ENCODE measurements at places on chromosomes 2 and 18. TPM values are rescaled to one million over a fixed set of nuclear protein-coding genes. Genes with fewer than 3 reads are reported as not detected.

- H3K36me3 ChIP-seq: peaks cover 47% of the 10 kb centered on the region
- no peaks in the 10 kb centered on the region for H3K27me3 ChIP-seq
- H3K4me3 ChIP-seq: no peak overlapping the region
Observed at GRCh38 chr18:13276530-13277520, 58.3 kb downstream of the LDLRAD4 start.

- no peaks in the 10 kb centered on the region for H3K36me3 ChIP-seq
- H3K4me1 ChIP-seq: peaks cover 16% of the 10 kb centered on the region
- DNase-seq: no peak
- no peak overlapping the region for H3K27ac ChIP-seq
Observed at GRCh38 chr18:11019295-11020105, 129.9 kb downstream of the PIEZO2 start.

DNA sequence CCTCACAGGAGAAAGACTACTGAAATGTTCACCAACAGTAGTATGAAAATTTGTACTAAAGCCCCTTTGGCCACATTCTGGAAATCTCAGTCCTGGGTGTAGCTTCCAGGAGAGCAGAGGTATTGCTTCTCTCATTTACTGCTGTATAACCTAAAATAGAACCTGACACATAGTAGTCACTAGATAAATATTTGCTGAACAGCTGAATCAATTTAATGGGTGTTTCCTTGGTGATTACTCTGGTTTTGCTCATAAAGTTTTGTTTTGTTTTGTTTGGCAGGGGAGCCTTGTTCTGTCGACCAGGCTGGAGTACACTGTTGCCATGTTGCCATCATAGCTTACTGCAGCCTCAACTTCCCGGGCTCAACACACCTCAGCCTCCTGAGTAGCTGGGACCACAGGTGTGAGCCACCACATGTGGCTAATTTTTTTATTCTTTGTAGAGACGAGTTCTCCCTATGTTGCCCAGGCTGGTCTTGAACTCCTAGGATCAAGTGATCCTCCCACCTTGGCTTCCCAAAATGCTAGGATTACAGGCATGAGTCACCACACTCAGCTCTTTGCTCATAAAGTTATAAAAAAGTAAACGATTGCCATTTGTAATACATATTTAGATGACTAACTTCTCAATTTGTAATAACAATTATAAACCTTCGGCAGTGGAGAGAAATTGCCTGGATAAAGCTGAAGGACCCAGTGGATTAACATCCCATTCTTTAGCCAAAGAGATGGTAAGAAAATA, 11.5 kb upstream of the PARD3B start:
- no peaks in the 10 kb centered on the region for H3K4me1 ChIP-seq
- no peak overlapping the region for H3K4me3 ChIP-seq
- no peak for DNase-seq
- no peaks in the 10 kb centered on the region for H3K27me3 ChIP-seq

GRCh38 chr2:151654891-151655290, 79.4 kb downstream of the NEB start:
- no peak for DNase-seq
- H3K36me3 ChIP-seq: no peaks in the 10 kb centered on the region
- H3K27ac ChIP-seq: no peak overlapping the region
- no peaks in the 10 kb centered on the region for H3K4me1 ChIP-seq
- no peak overlapping the region for H3K4me3 ChIP-seq

GRCh38 chr2:205448189-205448588, 234.1 kb upstream of the NRP2 start:
- H3K27ac ChIP-seq: no peak overlapping the region
- H3K36me3 ChIP-seq: no peaks in the 10 kb centered on the region
- DNase-seq: no peak
- H3K27me3 ChIP-seq: no peaks in the 10 kb centered on the region

GRCh38 chr2:15913146-15913545, 27.2 kb upstream of the MYCN start:
- H3K4me3 ChIP-seq: no peak overlapping the region
- no peaks in the 10 kb centered on the region for H3K27me3 ChIP-seq
- H3K36me3 ChIP-seq: no peaks in the 10 kb centered on the region
- no peaks in the 10 kb centered on the region for H3K4me1 ChIP-seq
- H3K27ac ChIP-seq: no peak overlapping the region
- DNase-seq: no peak

DNA sequence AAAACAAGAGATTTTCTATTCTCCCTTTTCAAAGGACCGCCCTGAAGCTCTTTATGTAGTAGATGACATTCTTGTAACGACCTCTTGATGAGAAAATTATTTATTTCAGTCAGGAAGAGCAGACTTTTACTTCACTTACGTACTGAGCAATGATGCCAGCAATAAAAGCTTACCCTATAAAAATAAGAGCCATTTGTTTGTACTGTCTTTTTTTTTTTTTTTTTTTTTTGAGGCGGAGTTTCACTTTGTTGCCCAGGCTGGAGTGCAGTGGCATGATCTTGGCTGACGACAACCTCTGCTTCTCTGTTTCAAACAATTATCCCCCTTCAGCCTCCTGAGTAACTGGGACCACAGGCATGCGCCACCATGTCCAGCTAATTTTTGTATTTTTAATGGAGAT, 39.2 kb downstream of the CRIM1 start:
- DNase-seq: no peak
- H3K4me3 ChIP-seq: no peak overlapping the region
- no peaks in the 10 kb centered on the region for H3K27me3 ChIP-seq
- no peaks in the 10 kb centered on the region for H3K4me1 ChIP-seq

GRCh38 chr18:49716035-49716434, 97.3 kb downstream of the ACAA2 start:
- no peaks in the 10 kb centered on the region for H3K36me3 ChIP-seq
- H3K27ac ChIP-seq: no peak overlapping the region
- H3K4me1 ChIP-seq: no peaks in the 10 kb centered on the region
- H3K27me3 ChIP-seq: no peaks in the 10 kb centered on the region
- DNase-seq: no peak

DNA sequence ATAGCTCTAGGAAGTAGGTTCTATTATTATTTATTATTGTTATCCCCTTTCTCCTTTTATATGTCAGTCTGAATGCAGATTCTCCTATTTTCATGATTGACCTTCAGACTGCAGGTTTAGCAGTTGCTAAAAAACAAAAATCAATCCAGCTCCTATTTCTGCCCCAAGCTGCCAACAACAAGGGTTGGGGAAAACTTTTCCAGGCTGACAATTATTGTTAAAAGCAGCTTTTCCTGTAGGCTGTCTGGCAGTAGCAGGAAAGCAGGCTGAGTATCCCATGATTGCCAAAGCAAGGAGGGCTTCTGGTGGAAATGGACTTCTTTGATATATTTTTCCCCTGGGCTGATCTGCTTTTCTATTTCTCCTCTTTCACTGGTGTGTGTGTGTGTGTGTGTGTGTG, 78.0 kb upstream of the CTLA4 start:
- H3K36me3 ChIP-seq: no peaks in the 10 kb centered on the region
- H3K4me3 ChIP-seq: no peak overlapping the region
- no peaks in the 10 kb centered on the region for H3K4me1 ChIP-seq
- no peak for DNase-seq

- no peaks in the 10 kb centered on the region for H3K36me3 ChIP-seq
- no peak for DNase-seq
- H3K27me3 ChIP-seq: no peaks in the 10 kb centered on the region
Observed at GRCh38 chr2:48589170-48589767, 28.4 kb upstream of the GTF2A1L start.

DNA sequence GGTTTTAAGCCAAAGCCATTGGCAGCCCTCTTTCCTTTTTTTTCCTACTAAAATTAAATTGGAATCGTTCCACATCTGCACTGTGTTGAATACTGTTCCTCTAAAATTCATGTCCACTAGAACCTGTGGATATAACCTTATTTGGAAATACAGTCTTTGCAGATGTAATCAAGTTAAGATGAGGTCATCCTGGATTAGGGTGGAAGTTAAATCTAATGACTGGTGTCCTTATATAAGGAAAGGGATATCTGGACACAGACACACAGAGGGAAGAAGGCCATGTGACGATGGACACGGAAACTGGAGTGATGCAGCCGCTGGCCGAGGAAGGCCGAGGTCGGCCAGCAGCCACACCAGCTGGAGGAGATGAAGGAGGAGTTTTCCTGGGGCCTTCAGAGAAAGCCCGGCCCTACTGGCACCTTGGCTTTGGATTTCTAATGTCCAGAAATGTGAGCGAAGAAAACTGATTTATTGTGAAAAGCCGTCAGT, 49.4 kb downstream of the LONRF2 start:
- no peak overlapping the region for H3K27ac ChIP-seq
- no peaks in the 10 kb centered on the region for H3K27me3 ChIP-seq
- H3K4me1 ChIP-seq: no peaks in the 10 kb centered on the region
- H3K36me3 ChIP-seq: no peaks in the 10 kb centered on the region

The ZNF2 gene
- total RNA-seq: 6.3 TPM

The CNGA3 gene
- 0.09 TPM for total RNA-seq

The RAPGEF4 gene
- 2.0 TPM for total RNA-seq

The FZD7 gene
- total RNA-seq: 2.0 TPM

The TWIST2 gene
- total RNA-seq: 1.2 TPM

All from thymus (tissue), 14 donors.